ENCODE measurements at places on chromosomes 16 and 17.

DNA sequence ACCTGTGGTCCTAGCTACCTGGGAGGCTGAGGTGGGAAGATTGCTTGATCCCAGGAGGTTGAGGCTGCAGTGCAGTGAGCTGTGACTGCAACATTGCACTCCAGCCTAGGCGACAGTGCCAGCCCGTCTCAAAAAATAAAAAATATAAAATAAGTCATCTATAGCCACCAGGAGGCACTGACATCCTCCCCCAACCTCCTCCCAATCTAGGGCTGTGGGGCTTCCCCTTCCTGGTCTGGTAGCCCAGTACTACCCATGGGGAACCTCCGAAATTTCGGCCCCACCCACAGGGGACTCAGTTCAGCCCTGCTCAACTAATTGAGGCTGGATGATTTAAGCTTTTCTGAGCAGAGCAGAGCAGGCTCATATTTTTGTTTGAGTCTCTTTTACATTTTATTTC lies 3.2 kb downstream of the ZSCAN10 start:
- DNase-seq = no peak

DNA sequence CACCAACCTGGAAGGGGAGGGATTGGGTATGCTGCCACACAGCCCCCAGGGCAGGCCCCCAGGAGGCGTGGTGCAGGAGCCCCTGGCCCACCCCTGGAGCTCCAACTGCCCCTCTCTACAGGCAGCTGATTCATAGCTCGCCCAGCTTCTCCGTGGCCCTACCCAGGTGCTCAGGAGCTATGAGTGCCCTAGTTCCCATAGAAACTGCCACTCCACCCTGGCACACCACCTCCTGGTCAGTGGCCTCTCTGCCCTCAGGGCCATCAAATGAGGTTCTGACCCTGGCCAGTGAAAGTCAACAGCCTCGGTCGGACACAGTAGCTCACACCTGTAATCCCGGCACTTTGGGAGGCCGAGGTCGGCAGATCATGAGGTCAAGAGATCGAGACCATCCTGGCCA lies 18.0 kb downstream of the CNGB1 start:
- DNase-seq = no peak

DNA sequence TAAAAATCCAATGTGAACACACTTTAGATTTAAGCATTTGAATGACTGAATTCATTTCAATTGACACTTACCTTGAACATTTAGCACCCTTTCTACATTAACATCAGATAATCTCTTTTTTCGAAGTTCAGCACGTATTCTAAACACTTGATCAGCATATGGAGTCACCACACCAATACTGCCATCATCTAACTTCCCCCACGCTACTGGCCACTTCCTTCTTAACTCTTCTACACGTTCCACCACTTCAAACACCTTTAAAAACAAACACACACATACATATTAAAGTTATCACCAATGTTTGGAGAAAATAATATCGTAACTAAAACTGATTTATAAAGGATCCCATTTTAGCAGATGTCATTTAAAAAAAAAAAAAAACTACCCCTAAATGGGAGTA lies 93.5 kb downstream of the CACNG1 start:
- DNase-seq = no peak

DNA sequence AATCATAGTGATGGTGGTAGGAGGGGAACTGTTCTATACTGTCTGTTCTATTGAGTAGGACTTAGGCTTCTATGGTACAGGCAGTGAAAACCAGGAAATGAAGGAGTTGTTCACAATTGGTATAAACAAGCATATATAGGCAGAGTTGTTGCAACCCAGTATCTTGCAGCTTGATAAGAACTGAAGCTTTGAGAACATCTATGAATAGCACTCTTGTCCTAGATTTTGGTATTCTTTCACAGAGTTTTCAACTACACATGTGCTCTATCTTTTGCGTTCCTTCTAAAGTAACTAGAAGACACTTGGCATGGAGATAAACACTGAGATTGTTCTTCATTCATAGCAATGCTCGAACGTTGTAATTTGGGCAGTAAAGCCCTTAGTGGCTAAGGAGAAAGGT lies 91.8 kb downstream of the KCNJ2 start:
- no peak for DNase-seq

DNA sequence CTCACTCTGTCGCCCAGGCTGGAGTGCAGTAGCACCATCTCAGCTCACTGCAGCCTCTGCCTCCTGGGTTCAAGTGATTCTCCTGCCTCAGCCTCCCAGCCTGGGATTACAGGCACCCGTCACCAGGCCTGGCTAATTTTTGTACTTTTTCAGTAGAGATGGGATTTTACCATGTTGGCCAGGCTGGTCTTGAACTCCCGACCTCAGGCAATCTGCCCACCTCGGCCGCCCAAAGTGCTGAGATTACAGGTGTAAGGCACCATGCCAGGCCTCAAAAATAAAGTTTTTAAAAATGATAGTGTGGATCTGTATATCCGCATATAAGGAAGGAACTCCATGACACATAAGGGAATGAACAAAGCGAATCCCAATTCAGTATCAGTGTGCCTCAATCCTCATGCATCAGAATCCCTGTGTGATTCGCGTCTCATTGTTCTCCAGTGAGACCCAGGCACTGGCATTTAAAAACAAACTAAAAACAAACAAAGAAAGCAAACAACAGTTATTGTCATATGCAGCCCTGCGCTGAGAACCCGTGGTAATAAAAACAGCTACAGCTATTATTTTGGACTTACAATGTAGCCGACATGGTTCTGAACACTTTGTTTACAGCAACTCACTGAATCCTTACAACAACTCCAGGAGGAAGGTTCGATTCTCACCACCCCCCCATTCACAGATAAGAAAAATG lies 54.1 kb upstream of the CREBBP start:
- DNase-seq = no peak

DNA sequence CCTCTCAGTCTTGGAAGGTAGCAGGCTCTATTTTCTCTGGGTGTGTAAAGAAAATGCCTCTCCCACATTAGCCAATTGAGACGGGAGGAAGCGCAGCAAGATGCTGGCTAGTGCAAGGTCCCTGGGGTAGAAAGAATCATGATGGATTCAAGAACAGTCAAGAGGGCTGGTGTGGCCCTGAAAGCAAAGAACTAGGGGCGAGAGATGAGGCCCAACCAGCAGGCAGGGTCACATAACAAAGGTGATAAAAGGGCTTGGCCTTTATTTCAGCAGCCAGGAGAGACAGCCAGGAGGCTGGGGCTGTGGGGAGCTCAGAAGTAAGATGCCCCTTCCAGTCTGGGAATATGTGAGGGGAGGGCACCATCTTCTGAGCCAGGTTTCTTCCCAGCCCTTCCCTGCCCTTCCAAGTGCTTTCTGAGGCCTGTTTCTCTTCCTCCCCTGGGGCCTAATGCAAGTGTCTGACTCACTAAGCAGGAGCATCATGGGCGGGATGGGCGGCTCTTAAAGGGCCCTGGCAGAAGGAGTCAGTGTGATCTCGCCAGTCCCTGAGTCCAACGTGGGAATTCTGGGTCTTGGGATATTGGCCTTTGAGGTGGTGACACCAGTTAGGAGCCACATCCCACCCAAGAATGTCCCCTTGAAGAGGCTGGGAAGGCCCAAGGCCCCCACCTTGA lies 3.9 kb upstream of the NLRC5 start:
- DNase-seq = no peak
